T-helper 1 cell (primary cell): ENCODE measurements at places on chromosomes 12 and 14.

GRCh38 chr12:70711831-70712230 is 74.6 kb upstream of the PTPRB start:
- no peak for DNase-seq

GRCh38 chr12:26077915-26078702 is 46.7 kb downstream of the BHLHE41 start:
- no peak for DNase-seq

- DNase-seq = no peak
Measured at GRCh38 chr12:6535697-6535946, 1.3 kb downstream of the GAPDH start.

GRCh38 chr14:48023881-48024280 is 348.5 kb upstream of the MDGA2 start:
- no peak for DNase-seq

DNA sequence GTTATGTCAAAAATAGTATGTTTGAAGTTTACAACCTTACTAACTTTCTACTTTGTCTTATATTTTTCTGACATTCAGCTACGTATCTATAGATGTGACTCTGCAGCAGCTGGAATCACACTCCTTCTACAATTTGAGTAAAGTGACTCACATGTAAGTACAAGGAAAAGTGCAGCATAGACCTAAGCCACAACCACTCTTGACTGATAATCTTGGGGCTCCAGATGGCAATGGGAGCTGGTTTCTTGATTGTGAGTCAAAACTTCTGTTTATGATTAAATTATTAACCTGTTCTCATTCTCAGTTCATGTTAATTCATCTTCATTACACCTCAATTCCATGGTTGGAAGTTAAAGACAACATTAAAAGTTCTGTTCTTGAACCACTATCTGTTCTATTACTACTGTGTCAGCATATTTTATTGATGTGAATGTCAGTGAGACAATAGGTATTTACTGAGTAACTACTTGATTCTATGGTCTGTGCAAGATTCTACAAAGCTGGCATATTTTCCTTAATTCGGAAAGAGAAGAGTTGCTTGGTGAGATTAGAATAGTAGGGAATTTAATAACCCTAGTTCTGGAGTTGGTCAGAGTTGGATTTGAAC is 112.9 kb downstream of the TSHR start:
- DNase-seq = no peak

GRCh38 chr12:79300199-79300568 is 390.6 kb downstream of the PAWR start:
- no peak for DNase-seq

DNA sequence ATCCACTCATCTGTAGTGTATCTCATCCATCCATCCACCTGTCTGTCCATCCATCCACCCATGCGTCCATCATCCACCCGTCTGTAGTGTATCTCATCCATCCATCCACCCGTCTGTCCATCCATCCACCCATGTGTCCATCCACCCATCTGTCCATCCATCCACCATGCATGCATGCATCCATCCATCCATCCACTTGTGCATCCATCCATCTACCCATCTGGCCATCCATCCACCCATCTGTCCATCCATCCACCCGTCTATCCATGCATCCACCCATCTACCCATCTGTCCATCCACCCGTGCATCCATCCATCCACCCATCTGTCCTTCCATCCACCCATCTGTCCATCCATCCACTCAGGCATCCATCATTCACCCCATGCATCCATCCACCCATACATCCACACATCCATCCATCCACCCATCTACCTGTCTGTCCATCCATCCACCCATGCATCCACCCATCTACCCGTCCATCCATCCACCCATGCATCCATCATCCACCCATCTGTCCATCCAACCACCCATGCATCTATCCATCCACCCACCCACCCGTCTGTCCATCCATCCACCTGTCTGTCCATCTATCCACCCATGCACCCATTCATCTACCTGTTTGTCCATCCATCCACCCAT is 28.5 kb downstream of the FBRSL1 start:
- DNase-seq = no peak

GRCh38 chr14:94098326-94098992 is 12.1 kb upstream of the IFI27 start:
- no peak for DNase-seq

DNA sequence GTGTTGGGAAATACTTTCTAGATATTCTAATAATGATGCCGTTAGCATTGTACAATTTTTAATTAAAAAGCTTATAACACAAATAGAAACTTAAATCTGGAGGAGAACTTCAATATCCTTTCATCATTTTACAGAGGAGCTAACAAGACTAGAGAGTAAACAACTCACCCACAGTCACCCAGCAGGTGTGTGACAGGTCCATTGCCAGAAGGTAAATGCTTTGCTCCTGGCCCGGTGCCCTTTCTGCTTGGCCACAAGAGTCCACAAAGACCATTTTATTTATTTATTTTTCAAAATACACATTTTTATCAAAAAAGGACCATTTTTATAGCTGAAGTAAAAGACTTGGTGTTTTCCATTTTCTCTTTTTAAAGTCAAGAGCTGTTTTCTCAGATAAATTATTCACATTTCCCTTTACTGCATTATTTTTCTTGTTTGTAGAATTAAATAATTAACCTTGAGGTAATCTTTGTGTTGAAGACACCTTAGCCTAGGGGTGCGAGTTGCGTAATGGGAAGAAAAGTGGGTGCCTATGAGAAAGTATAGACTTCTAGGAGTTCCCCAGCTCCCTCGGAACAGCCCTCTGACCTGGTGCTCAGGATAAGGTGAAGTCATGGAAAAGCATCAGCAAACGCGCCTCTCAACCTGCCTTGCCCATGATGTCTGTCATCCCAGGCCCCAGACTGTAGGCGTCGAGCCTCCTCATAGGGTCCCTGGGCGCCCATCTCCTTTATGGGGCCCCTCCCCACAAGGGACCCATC is 26.3 kb upstream of the AMIGO2 start:
- DNase-seq = no peak

GRCh38 chr14:88322504-88323085 is 474 bp downstream of the KCNK10 start:
- no peak for DNase-seq

DNA sequence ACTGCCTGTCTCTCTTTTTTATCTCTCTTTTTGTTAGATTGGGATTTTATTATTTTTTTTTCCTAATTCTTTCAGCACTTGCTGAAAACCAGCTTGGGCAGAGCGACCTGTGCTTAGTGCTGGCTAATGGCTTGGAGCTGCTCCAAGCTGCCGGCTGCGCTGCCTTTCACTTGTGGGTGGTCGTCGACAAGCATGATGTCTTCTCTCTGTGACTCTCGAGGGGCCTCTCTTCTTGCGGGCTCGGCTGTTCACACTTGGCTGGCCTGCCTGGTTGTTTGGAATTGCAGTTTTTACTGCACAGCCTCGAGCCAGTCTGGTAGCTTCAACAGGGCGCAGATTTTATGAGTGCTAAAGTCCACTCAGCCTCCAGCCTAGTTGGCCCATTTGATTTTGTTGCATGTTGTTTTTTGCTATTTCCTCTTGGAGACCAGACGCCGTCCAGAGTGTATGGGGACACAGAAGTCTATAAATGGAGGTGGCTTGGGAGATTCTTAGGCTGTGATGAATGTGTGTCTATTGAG is 18.6 kb downstream of the TPCN1 start:
- DNase-seq = no peak
